Activated naive CD4-positive, alpha-beta T cell (primary cell): ENCODE measurements at places on chromosomes 12 and 14.

- no peak for DNase-seq
Measured at GRCh38 chr12:113299619-113300237, 35.2 kb downstream of the SLC8B1 start.

DNA sequence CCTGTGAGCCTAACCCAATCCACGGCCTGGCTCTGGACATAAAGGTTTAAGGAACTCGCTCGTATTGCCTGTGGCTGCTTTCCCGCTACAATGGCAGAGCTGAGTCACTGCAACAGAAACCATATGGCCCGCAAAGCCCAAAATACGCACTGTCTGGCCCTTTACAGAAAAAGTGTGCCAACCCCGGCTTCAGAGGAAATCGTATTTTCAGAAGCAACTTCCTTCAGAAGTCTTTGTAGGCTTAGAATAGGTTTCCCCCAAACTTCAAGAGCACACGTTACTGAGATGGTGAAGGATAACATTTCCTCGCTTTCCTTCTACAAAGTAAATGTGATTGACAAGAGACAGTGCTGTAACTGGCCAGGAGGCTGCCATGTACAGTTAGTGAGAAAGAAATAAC lies 34.8 kb upstream of the TESC start:
- DNase-seq, result no peak

DNA sequence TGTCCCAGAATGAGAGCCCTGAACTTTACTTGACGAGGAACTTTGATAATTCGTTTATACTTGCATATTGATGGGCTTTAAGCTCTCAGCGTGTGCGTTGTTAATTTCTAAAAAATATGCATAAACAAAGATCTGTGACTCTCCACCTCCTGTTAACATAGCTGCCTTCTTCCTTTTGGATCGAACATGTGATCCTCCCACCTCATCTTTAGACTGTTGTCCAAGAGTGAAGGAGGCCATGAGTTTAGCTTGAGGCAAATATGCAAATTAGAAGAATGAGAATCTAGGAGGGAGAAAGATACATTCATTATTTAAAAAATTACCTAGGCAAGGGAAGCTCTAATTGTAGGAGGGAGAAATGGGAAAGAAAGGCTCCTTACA lies 617 bp downstream of the TTC8 start:
- no peak for DNase-seq

- no peak for DNase-seq
Measured at GRCh38 chr14:87388946-87389345, 604.0 kb downstream of the GALC start.

- DNase-seq, result no peak
Measured at GRCh38 chr14:22565391-22565945, 23.6 kb downstream of the DAD1 start.

DNA sequence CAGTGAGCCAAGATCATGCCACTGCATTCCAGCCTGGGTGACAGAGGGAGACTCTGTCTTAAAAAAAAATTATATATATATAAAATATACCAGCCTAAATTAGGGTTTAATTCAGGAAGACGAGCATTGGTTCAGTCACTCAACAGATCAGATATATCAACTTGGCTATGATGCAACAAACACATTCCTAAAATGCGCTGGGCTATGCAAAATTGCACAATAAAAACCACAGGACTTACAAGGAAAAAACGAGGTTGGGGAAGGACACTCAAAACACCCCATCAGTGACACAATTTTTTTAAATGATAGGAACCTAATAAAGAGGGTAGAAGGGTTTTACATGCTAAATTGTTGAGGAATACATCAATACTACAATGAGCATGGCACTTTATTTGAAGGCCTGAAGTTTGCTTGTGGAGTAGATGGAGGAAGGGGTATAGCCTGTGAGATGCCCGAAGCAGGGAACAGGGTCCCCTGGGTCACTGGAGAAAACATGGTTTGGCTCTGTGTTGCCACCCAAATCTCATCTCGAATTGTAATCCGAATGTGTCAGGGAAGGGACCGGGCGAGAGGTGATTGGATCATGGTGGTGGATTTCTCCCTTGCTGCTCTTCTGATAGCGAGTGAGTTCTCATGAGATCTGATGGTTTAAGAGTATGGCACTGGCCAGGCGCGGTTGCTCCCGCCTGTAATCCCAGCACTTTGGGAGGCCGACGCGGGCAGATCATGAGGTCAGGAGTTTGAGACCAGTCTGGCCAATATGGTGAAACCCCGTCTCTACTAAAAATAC lies 71.2 kb downstream of the TNFAIP2 start:
- no peak for DNase-seq

DNA sequence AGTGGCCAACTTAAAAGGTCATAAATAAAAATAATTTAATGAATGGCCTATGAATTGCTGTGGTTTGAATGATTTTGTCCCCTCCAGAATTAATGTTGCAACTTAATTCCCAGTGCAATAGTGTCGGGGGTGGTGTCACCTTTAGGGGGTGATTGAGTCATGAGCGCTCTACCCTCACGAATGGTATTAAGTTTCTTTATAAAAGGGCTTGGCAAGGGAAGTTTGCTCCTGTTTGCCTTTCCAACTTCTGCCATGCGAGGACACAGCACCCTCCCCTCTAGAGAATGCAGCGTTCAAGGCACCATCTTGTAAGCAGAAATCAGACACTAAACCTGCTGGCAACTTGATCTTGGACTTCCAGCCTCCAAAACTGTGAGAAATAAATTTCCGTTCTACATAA lies 253.3 kb downstream of the ATXN7L3B start:
- DNase-seq, result no peak

DNA sequence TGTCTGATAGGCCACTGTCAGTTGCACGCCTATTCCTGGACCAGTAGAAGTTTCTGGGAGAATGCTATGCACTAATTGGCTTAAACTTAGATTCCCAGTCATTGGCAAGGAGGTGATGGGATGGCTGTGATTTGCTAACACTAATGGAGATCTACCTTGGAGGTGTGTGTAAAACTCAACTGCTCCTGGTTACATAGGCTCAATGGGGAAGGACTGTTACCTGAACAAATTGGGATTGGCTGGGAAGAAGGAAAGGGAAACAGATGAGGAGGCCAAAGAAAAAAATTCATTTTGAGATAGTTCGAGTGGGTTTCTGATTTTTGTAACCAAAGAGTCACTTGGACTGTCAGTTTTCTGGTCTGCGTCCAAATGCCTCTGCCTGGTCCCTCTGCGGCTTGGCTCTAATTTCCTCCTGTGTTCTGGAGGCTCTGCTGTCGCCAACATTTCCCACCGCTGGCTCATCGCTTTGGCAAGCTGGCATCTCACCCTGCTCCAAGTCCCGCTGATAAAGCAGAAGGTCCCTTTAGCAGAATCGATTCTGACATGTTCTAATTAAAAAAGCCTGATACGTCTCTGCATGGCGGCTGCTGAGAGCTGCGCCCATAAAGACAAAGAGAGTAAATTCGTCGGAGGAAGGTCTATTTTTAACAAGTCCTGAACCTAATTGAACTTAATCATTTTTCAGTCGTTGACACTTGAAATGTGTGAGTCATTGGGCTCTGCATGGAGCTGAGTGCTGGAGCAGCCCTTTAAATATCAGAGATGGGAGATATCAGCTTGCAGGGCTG lies 2.0 kb upstream of the CCDC63 start:
- DNase-seq, result no peak

GRCh38 chr14:101552786-101553231 lies 8.5 kb upstream of the DIO3 start:
- DNase-seq, result no peak

GRCh38 chr14:41873686-41874317 lies 267.1 kb downstream of the LRFN5 start:
- DNase-seq, result no peak

DNA sequence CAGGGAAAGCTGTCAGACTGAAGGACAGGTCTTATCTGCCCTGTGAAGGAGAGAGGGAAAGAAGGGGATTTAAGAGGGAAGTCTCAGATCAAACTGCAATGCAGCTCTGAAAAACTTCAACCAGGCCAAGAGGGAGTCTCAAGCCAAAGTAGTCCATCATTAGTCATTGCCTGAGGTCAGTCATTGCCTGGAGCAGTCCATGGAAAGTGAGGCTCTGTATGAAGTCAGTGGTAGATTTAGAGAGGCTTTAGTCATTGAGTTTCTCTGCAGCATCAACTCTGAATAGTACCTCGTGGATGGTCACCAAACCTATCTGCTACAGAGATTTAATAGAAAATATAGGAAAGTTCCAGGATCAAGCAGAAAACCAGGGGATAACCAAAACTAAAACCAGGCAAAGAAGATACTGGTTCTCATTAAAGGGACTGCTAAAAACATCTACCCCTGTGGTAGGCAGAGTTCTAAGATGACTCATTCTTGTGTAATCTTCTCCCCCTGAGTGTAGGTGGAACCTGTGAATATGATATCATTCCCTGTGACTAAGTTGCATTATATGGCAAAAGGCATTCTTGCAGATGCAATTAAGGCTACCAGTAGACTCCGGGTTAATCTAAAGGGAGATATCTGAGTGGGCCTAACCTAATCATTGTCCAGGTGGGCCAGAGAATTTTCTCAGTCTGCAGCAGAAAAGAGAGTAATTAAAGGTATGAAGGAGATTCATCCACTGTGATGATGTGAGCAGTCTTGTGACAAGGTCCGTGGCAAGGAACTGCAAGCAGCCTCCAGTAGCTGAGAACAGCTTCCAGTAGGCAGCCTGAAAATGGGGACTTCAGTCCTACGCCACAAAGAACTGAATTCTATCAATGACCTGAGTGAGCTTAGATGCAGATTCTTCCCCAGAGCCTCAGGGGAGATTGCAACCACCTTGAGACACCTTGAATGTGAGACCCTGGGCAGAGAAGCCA lies 123.1 kb downstream of the GALC start:
- no peak for DNase-seq

- no peak for DNase-seq
Measured at GRCh38 chr14:73696466-73697400, 17.5 kb downstream of the PNMA1 start.

DNA sequence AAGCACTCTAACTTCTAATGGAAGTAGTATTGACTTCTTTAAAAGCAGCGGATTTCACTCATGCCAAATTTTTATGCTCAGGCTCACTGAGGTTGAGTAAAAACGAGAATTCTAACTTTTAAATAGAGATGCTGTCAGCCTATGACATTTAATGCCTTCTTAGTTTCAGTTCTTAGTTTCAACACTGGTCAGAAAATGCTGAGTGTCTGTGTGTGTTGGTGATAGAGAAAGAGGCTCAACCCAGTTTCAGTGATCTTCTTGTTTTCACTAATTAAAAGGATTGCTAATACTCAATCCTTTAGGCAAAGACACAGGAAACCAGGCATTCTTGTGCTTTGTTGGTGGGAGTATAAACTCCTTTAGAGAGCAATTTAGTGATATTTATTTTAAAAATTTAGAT lies 31.0 kb downstream of the PEBP1 start:
- no peak for DNase-seq

DNA sequence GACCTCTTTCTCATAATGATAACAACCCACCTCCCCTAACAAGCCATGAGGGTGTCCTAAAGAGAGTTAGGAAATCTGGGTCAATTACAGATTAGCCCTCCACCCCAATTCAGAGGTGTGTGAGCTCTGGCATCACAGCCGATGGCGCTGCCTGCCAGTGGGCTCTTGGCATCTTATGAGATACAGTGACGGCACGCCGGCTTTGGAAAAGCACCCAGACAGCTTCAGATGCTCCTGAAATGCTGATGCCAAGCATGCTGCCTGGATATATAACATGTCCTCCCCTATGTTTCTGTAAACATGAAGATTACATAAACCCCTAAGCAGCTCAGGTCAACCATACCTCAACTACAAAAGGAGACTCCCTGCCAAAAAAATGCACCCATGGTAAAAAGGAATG lies 152.6 kb downstream of the TTC7B start:
- DNase-seq, result no peak

GRCh38 chr12:20950248-20950647 lies 139.7 kb downstream of the SLCO1B3 start:
- no peak for DNase-seq

GRCh38 chr14:22517117-22517720 lies 71.8 kb downstream of the DAD1 start:
- DNase-seq, result no peak

DNA sequence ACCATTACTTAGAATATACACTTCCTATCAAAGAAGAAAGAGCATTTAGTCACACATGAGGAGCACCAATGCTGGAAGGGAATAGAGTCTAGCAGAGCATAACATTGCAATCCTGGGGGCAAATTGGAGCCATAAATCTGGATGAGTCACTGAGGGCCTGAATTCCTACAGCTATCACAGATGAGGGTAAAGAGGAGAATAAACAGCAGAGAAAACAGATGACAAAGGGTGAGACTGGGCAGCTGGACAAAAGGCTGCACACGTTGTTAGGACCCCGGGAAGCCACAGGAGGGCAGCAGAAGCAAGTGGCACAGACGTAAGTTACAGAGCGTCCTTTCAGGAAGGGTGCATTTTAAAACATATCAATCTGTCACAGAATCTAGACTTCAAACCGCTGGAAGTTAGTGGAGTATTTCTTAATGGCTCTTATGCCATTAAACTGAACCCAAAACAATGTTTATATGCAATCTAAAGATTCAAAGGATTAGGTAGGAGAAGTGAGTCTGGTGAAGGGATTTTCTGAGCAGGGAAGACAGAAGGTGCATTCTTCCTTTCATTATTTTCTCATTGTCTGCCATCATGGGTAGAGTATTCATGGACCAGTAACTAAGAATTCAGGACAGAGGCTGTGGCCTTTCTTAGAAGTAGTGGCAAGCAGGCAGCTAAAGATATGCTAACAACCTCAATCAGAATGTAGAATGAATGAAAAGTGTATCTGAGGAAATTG lies 159.8 kb upstream of the DAAM1 start:
- no peak for DNase-seq

GRCh38 chr12:105476616-105477015 lies 146.1 kb downstream of the C12orf75 start:
- DNase-seq, result no peak

DNA sequence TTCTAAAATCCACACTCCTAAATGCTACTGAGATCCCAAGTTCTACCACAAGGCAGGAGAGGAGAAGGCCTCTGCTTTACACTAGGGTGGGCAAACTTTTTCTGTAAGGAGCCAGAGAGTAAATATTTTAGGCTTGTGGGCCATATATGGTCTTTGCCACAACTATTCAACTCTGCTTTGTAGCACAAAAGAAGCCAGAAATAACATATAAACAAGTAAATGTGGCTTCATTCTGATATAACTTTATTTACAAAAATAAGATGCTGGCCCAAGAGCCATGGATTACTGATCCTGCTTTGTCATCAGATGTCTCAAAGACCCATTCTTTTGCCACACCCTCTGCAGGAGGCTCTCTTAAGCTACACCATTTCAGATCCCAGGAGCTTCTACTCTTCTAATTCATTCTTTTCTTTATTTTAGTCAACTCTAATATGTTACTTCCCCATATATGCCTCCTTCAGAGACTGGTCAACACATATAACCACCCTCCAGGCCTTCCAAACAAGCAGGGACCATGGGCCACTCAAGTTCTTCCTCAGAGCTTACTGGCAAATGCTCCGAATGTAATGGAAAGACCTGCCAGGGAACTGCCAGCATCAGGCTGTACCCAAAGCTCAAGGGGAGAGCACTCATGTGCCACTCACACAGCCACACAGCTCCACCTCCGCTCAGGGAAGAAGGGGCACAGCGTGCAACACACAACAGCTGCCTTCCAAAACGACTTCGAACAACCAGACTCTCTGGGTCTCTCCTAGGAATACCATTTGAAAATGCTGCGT lies 15.6 kb downstream of the APPL2 start:
- DNase-seq, result no peak

- DNase-seq, result no peak
Measured at GRCh38 chr12:104131609-104132008, 6.4 kb downstream of the NFYB start.

- no peak for DNase-seq
Measured at GRCh38 chr12:30286345-30286926, 409.2 kb downstream of the IPO8 start.
